Fibroblast of skin of abdomen (primary cell): ENCODE measurements at places on chromosomes 4 and X.

- DNase-seq = no peak
These were observed 856.2 kb downstream of the STIM2 start for GRCh38 chr4:27716693-27717430.

- no peak for DNase-seq
These were observed 105.7 kb downstream of the SLITRK2 start for GRCh38 chrX:145923376-145923775.

- peak; percentile 35 for DNase-seq
These were observed 508.1 kb upstream of the ARX start for GRCh38 chrX:25523574-25524540.

- DNase-seq = no peak
These were observed 41.6 kb downstream of the USP46 start for GRCh38 chr4:52617336-52618020.

DNA sequence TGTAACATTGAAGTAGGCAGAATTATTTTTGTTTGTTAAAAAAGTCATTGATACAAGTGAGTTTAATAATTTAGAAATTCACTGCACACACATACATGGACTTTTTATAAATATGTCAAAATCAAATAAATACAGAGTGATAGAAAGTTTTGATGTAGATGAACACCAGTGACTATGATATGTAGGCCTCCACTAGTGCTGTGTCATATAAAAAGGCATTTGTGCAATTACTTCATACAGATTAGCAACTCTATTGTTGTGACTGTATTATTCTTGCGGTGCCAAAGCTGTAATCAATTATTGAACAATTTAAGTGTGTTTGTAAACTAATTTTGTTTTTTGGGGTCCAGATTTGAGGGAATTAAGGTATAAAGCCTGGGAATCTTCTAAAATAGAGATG, 366.2 kb upstream of the PITX2 start:
- DNase-seq = peak; percentile 8

DNA sequence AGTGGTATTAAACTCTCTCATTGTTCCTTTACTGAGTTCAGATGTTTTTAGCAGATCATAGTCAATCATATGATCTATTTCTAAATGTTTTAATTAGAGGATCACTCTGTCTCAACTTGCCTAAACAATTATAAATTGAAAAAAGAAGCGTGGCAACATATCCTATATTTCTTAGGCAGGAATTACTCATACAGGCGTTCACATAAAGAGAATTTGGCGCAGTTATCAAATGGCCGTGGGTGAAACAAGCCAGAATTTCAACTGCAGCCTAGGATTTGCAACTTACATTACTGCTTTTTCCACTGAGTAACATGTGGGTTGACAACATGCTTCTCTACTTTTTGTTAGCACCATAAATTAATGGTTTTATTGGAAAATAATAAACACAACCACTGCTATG, 141.3 kb downstream of the CPE start:
- DNase-seq = no peak

GRCh38 chrX:128975745-128976144, 547.5 kb downstream of the SMARCA1 start:
- DNase-seq = peak; percentile 5

- DNase-seq = no peak
These were observed 161.6 kb upstream of the PRDX4 start for GRCh38 chrX:23505531-23506303.
